Stimulated activated CD8-positive, alpha-beta memory T cell treated with anti-CD3 and anti-CD28 coated beads, Interleukin-15, amount 100 ng/mL, for 48 hours (primary cell): ENCODE measurements at places on chromosomes 7 and 10.

DNA sequence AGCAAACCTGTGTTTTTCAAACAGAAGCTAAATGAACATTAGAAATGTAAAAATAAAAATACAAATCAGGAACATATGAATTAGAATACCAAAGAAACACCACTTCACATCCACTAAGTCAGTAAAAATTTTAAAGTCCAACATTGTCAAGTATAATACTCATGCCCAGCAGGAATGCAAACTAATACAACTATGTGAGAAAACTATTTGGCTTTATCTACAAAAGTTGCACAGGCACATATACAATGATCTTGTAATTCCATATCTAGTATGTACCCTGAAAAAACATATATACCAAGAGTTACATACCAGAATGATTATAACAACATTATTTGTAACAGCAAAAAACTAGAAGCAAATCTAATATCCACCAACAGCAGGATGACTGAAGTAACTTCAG is 91.1 kb downstream of the RNF32 start:
- no peak for DNase-seq

- no peak for DNase-seq
These were observed 58.2 kb upstream of the DGKB start for GRCh38 chr7:14960721-14961120.

DNA sequence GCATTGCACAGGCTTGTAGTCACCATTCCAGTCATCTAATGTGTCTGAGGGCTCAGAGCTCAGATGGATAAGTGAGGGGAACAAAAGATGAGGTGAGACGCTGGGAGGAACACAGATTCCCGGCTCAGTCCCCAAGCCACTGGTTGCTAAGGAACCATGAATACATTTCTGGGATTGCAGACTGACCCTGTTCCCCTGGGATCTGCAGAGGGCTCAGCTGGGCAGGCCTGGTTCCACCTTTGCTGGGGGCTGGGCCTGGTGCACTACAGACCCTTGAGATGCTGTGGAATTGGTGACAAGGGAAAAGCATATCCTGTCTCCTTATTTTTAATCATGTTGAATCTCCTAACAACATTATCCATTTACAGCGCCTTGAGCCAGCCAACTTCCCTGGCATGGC is 19.2 kb downstream of the ELFN1 start:
- no peak for DNase-seq

- DNase-seq = no peak
These were observed 39.8 kb upstream of the GPR22 start for GRCh38 chr7:107430057-107430456.

DNA sequence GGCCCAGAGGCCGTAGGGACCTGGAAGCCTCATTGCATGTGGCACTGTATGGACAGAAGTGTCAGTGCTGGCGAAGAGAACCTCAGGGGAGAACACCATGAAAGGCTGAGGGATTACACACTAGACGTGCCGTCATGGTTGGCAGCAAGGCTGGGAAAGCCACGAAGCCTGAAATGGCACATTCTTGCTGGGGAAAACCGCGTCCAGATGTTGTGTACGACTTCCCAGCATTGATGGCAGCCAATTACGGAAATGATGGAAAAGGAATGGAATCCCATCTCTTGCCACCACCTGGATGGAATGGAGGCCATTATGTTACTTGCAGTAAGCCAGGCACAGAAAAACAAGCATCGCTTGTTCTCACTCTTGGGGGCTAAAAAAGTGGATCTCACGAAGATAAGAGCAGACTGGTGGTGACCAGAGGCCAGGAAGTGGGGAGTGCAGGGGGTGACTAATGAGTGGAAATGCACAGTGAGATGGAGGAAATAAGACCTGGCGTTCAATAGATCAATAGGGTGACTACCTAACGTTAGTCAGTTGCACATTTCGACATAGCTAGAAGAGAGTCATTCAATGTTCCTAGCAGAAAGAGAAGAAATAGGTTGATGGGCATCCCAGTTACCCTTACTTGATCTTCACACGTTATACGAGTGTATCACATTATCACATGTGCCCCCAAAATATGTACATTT is 14.6 kb upstream of the PWWP2B start:
- DNase-seq = no peak
